ENCODE measurements at places on chromosomes 2 and 18. TPM values are rescaled to one million over a fixed set of nuclear protein-coding genes. Genes with fewer than 3 reads are reported as not detected.

Gene SNED1
- total RNA-seq, result 32.6 TPM

Gene TM4SF20
- total RNA-seq, result not detected

Gene DLX1
- total RNA-seq, result not detected

Gene CD8B
- total RNA-seq, result 2.1 TPM

DNA sequence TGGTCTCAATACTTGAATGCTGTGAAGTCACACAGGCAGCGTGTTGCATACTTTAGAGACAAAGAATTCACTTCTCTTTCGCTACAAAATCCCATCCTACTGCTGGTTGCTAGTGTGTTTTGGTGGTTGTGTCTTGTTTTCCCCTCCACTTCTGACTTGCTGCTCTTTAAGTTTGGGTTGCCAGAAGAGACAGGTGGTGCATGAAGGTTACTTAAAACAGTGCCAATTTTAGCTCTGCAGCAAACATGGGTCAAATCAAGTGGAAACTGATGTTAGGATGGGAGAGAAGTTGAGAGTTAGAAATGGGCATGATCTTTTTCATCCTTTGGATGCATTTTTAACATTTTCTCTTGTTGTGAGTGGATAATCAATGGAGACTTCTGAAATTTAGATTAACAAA lies 136.2 kb upstream of the KCNH7 start:
- DNase-seq, result no peak

GRCh38 chr18:44882163-44882868 lies 201.6 kb downstream of the SETBP1 start:
- no peak for DNase-seq

- no peak for DNase-seq
Measured at GRCh38 chr2:236939721-236940231, 145.9 kb upstream of the COPS8 start.

GRCh38 chr2:14615121-14615520 lies 17.4 kb upstream of the LRATD1 start:
- DNase-seq, result no peak

DNA sequence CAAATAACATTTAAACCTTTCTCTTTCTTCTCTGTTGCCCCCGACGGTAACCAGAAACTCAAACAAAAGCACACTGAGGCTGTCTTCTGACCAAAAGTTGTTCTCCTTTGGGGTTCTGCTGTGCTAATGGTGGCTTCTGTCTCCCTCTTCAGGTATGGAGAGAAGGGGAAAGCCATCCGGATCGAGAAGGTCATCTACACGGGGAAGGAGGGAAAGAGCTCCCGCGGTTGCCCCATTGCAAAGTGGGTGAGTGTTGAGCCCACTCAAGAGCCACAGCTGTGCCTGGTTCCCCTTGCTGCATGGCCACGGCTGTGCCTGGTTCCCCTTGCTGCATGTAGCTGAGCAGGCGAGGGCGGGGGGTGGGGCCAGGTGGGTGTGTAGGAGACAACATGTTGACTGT lies 67.4 kb downstream of the BOLA3 start:
- no peak for DNase-seq

- no peak for DNase-seq
Measured at GRCh38 chr2:102304268-102304667, 7.1 kb upstream of the IL1RL1 start.

GRCh38 chr2:24970483-24971285 lies 1.1 kb downstream of the DNAJC27 start:
- no peak for DNase-seq

DNA sequence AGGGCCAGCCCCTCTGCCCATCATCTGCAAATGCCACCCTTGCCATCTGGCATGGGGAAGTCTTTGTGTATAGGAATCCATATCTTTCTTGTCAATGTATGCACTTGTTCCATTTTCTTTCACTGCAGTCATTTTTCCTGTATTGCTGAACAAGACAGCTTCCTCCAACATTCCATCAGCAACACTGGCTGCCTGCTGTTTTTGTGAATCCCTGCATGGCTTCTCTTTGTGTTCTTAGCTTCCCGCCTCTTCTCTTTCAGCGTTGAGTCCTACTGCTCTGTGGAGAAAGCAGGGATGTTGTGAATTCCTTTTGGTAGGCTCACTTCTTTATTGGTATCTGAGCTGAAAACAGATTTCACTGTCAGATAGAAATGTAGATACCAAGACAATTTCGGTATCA lies 150.0 kb downstream of the LPIN1 start:
- DNase-seq, result no peak

GRCh38 chr2:6401301-6401700 lies 464.4 kb downstream of the CMPK2 start:
- no peak for DNase-seq

- peak; percentile 16 for DNase-seq
Measured at GRCh38 chr18:6521803-6522418, 107.2 kb upstream of the L3MBTL4 start.

Measured in activated CD4-positive, alpha-beta memory T cell treated with anti-CD3 and anti-CD28 coated beads, Interleukin-2, amount 10 ng/mL, durations not matched to agents 7 days and 5 days (primary cell).